ENCODE measurements at places on chromosomes 1 and 21. TPM values are rescaled to one million over a fixed set of nuclear protein-coding genes. Genes with fewer than 3 reads are reported as not detected.

Gene HRNR
- not detected for total RNA-seq

Gene SPRR2D
- not detected for total RNA-seq

Gene GUK1
- total RNA-seq, result 144 TPM

Gene TMPRSS3
- total RNA-seq, result not detected

Gene VWA5B1
- not detected for total RNA-seq

Gene MYBPH
- total RNA-seq, result not detected

Gene SYDE2
- total RNA-seq, result 24.0 TPM

Gene IRF6
- total RNA-seq, result 28.6 TPM

Gene CAPN2
- 81.8 TPM for total RNA-seq

Gene MSH4
- 0.19 TPM for total RNA-seq

All from heart left ventricle (tissue), 16 donors.